ENCODE measurements at places on chromosomes 7 and 10. TPM values are rescaled to one million over a fixed set of nuclear protein-coding genes. Genes with fewer than 3 reads are reported as not detected.

DNA sequence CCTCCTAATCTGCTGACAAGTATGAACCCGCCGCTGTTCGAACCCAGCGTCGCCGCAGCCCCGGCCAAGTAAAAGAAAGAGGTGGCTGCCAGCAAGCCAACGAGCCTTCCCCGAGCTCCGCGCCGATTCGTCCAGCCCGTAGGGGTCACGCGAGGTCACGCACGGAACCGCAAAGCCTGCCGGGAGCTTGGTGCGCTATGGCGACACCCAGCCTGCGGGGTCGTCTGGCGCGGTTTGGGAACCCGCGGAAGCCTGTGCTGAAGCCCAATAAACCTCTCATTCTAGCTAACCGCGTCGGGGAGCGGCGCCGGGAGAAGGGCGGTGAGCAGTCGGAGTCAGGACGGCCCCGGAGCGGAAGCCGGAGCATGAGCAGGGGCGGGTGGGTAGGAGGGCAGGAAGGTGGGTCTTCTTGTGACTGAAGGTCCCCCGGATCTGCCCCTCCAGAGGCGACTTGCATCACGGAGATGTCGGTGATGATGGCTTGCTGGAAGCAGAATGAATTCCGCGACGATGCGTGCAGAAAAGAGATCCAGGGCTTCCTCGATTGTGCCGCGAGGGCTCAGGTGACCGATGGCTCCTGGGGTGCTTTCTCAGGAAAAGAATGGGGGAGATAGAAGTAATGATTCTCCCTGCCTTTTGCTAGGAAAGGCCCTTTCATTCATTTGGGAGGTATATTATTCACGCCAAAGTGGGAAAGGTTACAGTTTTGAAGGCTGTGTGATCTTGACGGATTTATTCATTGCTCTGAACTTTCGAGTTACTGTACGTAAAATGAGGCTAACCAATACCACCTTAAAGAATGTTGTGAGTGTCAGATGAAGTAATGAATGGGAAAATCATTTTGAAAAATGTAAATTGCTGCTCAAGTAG, at the start of gene CHCHD1:
Gene CHCHD1, plus strand, starts transcription at position 170 of the 870 bp plus-strand sequence. Its CDS starts 28 bp downstream, at position 198.
- peaks cover 3% of the 10 kb centered on the region for H3K36me3 ChIP-seq
- DNase-seq: no peak
- peak within 1 kb of the TSS; percentile 81 for H3K4me3 ChIP-seq
- H3K27ac ChIP-seq: peak within 1 kb of the TSS; percentile 94

GRCh38 chr7:26688388-26688787, 176.0 kb downstream of the SKAP2 start:
- H3K36me3 ChIP-seq: no peaks in the 10 kb centered on the region
- no peaks in the 10 kb centered on the region for H3K27me3 ChIP-seq
- H3K27ac ChIP-seq: no peak overlapping the region
- H3K4me3 ChIP-seq: no peak overlapping the region

GSTO2 gene
- 28.5 TPM for total RNA-seq

- no peak overlapping the region for H3K4me3 ChIP-seq
- no peak overlapping the region for H3K27ac ChIP-seq
- DNase-seq: no peak
- no peaks in the 10 kb centered on the region for H3K4me1 ChIP-seq
- no peaks in the 10 kb centered on the region for H3K36me3 ChIP-seq
These were observed 483.6 kb downstream of the INHBA start for GRCh38 chr7:41219276-41219675.

DNA sequence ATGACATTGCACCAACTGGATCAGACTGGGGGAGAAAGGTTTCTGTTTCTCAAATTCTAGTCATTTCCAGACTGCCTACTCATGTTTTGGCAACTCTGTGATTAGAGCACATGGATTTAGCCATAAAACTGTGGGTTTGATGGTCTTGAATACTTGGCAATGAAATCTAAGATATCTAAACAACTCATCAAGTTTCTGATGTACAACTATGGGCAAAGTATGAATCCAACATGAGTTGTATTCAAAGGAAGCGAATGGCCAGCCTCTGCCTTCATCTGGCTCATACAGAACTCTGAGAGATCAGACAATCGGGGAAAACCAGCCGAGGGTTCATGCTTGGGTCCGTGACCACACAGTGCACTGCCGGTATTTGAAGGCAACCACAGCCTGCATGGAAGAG, 144.3 kb downstream of the ADAM12 start:
- no peak for DNase-seq
- no peaks in the 10 kb centered on the region for H3K27me3 ChIP-seq
- H3K27ac ChIP-seq: no peak overlapping the region
- H3K4me1 ChIP-seq: no peaks in the 10 kb centered on the region
- H3K36me3 ChIP-seq: no peaks in the 10 kb centered on the region

GRCh38 chr7:54179321-54180029, 362.7 kb upstream of the VSTM2A start:
- no peak for DNase-seq
- H3K36me3 ChIP-seq: no peaks in the 10 kb centered on the region
- no peak overlapping the region for H3K4me3 ChIP-seq
- H3K27me3 ChIP-seq: no peaks in the 10 kb centered on the region
- H3K4me1 ChIP-seq: no peaks in the 10 kb centered on the region

PKD2L1 gene
- total RNA-seq: not detected

DNA sequence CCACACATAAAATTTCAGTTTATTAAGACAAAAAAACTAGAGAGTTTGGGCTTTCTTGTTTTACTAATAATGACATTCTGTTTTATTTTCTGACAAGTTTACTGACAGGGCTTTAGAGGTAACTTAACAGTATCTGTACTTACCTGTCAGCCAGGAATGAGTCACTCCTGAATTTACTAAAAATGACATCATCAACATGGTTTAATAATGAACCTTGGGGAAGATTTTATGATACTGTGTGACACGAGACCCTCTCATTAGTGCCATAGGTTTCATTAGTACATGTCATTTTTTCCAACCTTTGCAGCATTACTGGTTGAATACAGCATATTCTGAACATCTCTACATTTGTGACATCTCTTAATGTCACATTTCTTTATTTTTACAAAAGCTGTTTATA, 131.1 kb downstream of the KCND2 start:
- no peak overlapping the region for H3K27ac ChIP-seq
- DNase-seq: no peak
- H3K4me1 ChIP-seq: no peaks in the 10 kb centered on the region
- H3K36me3 ChIP-seq: no peaks in the 10 kb centered on the region
- H3K4me3 ChIP-seq: no peak overlapping the region
- no peaks in the 10 kb centered on the region for H3K27me3 ChIP-seq

SPAM1 gene
- total RNA-seq: not detected
